ENCODE measurements at places on chromosomes 7 and 10.

DNA sequence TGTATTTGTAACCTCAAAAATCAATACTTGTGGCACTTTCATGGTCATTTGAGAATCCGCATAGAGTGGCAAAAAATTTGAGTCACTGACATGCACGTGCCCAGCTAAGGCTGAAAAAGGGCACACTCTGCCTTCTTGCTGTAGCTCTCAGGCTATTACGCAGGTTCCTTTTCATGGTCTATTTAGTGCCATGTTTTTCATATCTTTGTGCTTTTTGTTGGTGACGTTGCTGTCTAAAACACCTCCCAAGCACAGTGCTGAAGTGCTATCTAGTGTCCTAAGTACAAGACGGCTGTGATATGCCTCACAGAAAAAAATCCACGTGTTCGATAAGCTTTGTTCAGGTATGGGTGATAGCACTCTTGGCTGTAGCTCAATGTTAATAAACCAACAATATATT, 50.9 kb downstream of the CREB3L2 start:
- DNase-seq = no peak

- DNase-seq = no peak
Observed at GRCh38 chr7:107628461-107629064, 32.1 kb upstream of the SLC26A4 start.

DNA sequence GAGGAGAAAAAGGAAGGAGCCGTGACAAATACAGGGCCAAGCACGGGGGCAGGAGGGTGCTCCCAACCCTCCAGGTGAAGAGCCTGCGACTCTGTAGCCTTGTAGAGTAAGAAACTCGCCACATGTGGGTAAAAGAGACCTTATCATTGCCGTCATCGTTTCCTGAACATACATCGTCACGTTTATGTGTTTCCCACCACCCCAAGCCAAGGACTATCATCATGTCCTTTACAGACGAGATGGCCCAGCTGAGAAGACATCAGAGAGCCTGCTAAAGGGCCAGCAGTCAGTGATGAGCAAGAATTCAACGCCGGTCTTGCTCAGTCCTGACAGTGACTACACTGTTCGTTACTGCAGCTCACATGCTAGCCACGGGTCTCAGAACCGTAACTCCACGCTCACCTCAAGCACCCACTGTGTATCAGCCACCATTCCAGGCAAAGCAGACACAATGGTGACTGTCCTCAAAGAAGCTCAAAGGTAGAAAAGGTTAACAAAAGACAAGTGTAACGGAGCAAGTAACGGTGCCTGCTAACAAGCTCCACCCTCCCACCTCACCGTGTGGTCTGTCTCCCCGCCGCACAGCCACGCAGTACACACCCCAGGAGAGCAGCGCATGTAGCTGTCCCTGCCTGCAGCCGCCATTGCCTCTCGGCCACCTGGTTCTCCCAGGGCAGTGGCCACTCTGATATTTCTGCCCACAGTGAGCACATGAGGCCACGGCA, 147.8 kb downstream of the MAD1L1 start:
- DNase-seq = no peak

DNA sequence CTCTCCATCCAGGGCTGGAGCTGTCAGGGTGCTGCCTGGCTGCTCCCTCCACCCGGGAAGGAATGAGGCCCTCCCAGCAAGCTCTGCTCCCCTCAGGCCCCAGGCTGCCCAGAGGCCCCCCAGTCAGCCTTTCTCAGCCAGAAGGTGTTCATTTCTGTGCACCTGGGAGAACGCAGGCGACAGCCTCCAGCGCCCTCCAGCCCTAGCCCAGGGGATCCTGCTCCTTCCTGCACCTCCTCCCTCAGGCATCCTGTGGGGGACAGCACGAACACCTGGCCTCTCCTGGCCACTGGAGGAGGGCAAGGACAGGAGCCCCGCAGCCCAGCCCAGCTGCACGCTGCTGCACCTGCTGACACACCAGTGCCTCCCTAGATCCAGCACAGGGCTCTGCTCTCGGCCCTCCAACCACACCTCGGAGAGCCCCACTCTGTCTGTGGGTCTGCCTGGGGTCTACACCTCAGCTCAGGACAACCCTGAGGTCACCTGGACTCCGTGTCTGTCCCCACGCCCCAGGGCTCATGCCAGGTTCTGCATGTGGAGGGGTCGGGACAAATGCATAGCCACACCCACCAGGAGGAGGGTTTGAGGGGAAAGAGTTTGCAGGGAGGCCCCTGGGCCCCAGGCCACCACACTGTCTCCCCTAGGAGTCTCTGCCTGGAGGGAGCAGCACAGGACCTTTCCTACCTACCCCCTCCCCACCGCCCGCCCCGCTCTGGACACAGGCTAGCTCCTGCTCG, 7.4 kb upstream of the PWWP2B start:
- DNase-seq = no peak

DNA sequence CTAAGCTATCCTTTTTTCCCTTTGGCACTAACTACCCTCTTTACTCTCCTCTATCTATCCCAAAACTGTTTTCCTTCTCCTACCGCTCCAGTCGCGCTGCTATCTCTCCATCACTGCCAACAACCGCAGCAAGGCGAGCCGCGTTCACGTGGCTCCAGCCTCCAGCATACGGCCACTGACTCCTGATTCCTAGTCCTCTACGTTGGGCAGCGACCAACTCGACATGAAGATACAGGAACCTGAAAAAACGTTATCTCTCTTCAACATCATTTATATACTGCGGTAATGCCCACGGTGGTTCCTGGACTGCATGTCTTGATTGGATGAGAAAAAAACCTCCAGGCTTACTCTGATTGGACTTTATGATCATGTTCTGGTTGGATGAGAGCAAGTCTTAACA, 129.5 kb downstream of the ZNF716 start:
- no peak for DNase-seq

GRCh38 chr7:89908736-89909135, 245.5 kb upstream of the STEAP1 start:
- no peak for DNase-seq

Data from amniotic stem cell (primary cell).